NCI-H1092 treated with DMSO at 0.1 percent for 48 hours (cell line): ENCODE measurements at places on chromosomes 7 and 10.

- no peak for DNase-seq
These were observed 282.0 kb downstream of the SEC23IP start for GRCh38 chr10:120174491-120174890.

- no peak for DNase-seq
These were observed 558.9 kb upstream of the MGMT start for GRCh38 chr10:128908099-128908498.

DNA sequence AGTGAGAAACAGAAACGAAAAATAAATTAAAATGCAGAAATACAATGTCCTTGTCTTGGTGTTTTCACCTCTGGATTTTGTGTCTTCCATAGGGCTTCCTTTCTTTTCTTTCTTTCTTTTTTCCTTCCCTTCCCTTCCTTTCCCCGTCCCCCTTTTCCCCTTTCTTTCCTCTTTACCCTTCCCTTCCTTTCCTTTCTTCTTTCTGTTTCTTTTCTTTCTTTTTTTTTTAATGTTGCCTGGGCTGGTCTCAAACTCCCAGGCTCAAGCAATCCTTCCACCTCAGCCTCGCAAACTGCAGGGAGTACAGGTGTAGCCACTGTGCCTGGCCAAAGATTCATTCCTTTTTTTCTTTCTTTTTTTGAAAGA, 8.8 kb downstream of the ZNF853 start:
- no peak for DNase-seq

GRCh38 chr10:600234-600633, 89.2 kb downstream of the DIP2C start:
- DNase-seq = no peak

GRCh38 chr10:75602341-75602740, 170.9 kb downstream of the LRMDA start:
- DNase-seq = no peak

- peak; percentile 79 for DNase-seq
These were observed 87.4 kb downstream of the LRRC4 start for GRCh38 chr7:127943541-127944521.

GRCh38 chr7:18019555-18019954, 8.1 kb downstream of the PRPS1L1 start:
- no peak for DNase-seq

DNA sequence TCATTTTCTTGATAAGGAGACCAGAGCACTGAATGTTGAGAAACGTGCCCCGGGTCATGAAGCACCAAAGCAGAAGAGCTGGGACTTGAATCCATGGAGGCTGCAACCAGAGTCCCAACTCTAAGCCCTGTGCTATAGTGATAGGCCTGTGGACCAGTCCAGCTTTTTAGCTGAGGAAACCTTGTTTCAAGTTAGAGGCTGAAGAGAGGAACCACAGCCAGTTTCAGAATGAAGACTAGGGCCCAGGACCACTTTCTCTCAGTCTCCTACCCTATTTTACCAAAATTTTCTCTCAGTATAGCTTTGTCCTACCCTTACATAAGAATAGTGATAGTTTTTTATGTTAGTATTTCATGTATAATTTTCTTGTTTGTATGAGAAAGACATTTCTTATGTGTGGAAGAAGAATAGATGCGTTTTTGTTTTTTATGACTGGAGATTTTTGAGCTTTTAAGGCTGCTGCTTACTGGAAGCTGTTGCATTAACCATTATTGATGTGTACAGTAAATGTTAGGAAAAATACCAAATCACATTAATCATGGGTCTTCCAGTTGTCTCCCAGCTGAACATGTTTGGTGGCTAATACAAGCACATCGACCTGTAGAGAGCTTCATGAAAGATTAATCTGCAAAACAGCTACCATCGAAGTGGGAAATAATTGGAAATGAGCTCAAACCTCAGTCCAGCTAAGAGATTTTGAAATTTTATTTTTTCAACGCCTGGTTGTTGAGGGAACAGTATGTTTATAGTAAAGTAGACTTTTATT, 45.0 kb upstream of the CSTF2T start:
- no peak for DNase-seq

- DNase-seq = no peak
These were observed 34.1 kb upstream of the ELOVL3 start for GRCh38 chr10:102191956-102192355.

DNA sequence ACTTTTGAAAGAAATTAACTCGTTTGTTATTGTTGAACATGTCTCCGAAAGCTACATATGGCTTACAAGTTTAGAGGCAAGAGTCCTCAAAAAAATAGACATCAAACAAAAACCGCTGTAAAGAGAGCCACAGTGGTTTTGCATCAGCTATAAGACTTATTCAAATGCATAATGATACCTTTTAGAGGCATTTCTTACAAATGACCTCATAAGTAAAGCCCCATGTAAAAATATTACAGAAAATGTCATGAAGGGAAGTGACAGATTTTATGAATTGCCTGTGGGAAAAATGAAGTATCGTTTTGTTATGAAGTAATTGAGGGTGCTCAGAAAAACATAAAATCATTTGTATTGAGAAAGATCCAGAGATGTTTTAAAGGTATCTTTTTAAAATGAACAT, 598.0 kb downstream of the NXPH1 start:
- DNase-seq = no peak

GRCh38 chr10:110495731-110496552, 1.8 kb upstream of the DUSP5 start:
- no peak for DNase-seq

DNA sequence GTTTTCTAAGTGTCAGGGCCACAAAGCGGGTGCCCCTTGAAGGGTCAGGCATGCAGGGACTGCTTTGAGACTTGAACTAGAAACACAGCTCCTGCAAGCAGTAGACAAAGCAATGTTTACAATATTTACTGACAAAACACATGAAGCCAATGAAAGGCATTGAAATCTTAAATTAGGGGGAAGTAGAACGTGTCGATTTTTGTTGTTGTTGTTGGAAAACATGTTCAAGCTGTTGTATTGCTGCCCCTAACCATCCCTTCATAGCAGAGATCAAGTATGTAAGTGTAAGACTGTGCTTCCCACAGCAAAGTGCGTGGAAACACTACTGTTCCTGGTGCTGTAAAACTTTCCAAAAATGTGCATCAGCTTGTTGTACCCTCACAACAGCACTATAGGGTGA, 131.6 kb upstream of the MGMT start:
- DNase-seq = no peak

GRCh38 chr7:130840599-130840998, 106.6 kb upstream of the KLF14 start:
- no peak for DNase-seq

- DNase-seq = no peak
These were observed 74.2 kb downstream of the FAM107B start for GRCh38 chr10:14700546-14700945.

GRCh38 chr7:143321734-143322133, 5.8 kb downstream of the CLCN1 start:
- DNase-seq = no peak

GRCh38 chr7:5870311-5870710, 10.3 kb upstream of the OCM start:
- no peak for DNase-seq

DNA sequence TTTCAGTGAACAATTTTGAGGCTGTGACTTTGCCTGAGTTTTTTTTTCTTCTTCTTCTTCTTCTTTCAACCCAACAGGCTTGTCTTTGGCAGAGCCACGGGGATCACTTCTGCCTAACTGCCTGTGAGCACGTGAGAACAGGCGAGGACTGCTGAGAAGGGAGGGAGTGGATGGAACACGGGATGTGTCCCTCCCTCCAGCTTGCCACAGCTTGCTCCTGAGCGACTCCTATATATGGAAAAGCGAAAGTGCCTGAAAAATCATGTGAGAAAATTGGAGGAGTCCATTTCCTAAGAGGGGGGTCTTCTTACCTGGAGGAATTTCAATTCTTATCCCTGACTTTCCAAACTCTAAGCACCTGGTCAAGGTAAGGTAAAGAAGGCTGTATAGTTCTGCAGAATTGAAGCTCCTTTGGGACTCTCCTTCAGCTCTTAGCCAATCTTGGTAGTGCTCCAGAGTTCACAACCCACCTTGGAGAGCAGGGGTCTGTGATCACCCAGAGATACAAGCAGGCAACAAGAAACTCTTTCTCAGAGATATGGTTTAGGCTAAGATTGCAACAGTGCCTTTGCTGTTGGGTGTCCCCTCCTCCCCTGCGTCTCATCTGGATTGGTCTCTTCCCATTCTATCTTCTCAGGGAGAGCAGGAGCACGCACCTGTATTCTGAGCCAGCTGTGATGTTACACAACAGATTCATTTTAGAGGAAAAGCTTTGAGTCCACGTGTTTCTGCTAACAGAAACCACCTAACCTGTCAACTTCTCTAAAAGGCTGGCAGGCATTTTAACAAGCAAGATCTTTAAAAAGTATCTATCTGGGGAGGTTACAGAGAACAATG, at the start of gene MAT1A:
Gene MAT1A, minus strand, starts transcription at position 208 of the 837 bp plus-strand sequence. CDS start 235 bp downstream, outside the sequence.
- no peak for DNase-seq

GRCh38 chr10:1272079-1272776, 216.0 kb downstream of the WDR37 start:
- no peak for DNase-seq

DNA sequence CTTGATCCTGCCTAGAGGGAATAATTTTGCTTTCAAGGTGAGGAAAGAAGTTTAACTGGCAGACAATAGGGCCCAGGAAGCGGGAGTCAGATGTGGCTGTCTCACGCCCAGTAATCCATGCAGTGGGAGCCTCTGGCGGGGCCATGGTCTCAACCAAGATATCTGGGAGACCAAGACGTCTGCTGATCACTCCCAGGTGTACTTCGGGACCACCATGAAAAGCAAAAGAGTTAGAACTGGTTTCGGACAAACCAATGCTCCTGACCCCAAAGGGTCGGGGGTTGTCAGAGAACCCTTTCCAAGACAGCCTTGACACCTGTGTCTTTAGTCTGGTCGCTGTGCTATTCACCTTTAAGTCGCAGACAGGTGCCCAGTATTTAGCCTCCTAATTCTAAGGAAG, 256.9 kb upstream of the MBL2 start:
- no peak for DNase-seq

- DNase-seq = no peak
These were observed 17.4 kb upstream of the SLC35G1 start for GRCh38 chr10:93876381-93876780.

DNA sequence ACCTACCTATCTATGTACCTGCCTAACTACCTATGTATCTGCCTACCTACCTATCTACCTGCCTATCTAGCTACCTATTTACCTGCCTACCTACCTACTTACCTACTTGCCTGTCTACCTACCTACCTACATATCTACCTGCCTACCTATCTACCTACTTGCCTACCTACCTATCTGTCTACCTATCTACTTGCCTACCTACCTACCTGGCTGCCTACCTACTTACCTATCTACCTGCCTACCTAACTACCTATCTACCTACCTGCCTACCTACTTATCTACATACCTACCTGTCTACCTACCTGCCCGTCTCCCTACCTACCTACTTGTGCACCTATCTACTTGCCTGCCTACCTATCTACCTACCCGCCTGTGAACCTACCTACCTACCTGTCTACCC, 68.7 kb upstream of the NPTX2 start:
- DNase-seq = no peak

DNA sequence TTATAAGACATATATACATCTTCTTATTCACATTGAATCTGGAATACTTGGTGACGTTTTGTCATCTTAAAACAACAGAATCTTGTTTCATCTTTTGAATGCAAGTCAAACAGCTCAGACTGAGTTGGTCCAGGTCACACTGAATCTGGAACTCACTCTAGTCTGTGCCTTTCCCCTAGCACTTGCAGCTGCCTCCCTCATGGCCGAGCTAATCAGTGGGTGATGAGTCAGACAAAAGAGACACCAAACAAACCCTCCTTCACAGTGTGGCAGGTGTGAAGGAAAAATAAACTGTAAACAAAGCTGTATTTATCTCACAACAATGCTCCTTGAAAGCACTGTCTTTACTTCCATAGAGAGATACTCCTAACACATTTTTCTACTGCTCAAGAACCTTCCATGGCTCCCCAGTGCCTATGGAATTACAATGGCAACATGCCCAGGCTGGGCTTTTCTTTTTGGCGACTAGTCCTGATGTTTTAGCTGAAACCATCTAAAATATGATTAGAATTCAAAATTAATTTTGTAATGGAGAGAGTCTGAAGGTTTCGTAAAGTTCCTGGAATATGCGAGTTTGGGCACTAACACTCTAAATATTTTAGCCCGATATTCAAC, 140.0 kb downstream of the ZNF365 start:
- DNase-seq = no peak

- DNase-seq = no peak
These were observed 168.4 kb downstream of the BTAF1 start for GRCh38 chr10:92091965-92092364.

- DNase-seq = no peak
These were observed 27.8 kb downstream of the PPP1R3A start for GRCh38 chr7:113891031-113891350.

DNA sequence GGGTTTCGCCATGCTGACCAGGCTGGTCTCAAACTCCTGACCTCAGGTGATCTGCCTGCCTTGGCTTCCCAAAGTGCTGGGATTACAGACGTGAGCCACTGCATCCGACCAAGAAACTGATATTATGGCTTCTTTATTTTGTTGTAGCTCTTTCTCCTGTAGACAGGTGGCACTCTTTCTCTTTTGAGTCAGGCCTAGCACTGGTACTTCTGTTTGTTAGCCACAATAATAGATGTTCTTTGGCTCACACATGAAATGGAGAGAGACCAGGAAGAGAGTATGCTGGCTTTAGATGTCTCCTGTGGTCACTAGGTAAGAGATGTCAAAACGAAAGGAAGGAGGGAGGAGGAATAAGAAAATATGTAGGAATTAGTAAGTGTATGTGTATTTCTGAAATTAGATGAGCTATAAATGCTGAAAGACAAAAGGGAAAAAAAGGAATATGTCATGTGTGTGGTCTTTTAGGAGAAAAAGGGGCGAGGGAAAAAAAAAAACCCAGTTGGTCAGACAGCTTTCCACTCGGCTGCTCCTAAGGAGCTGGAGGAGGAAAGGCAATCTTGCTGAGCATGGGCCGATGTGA, 78.7 kb downstream of the CLEC2L start:
- DNase-seq = peak; percentile 52

GRCh38 chr7:84997626-84998025, 189.2 kb downstream of the SEMA3D start:
- DNase-seq = no peak

DNA sequence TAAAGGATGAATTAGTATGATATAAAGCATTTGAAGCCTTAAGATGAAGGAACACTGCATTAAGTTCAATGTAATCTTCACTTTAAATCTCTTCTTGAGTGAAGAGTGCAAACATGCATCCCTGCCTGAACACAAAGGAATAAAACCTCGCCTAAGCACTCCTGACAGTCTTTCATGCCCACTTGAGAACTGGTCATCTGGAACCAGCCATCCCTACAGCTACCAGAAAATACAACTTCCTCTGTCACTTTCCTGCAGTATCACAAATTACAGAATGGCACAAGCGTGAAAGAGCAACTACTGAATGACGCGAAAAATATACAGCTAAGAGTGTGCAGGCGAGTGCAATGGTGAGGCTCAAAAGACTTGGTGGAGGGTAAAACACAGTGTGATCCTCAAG, 1079.9 kb downstream of the CNTNAP2 start:
- DNase-seq = peak; percentile 51

- DNase-seq = peak; percentile 54
These were observed 1162.2 kb downstream of the TYW1 start for GRCh38 chr7:68158686-68159295.

GRCh38 chr10:17873946-17874345, 64.8 kb downstream of the MRC1 start:
- no peak for DNase-seq

- no peak for DNase-seq
These were observed 96.4 kb upstream of the AOAH start for GRCh38 chr7:36820527-36821170.
